ENCODE measurements at places on chromosomes 2 and 18.

DNA sequence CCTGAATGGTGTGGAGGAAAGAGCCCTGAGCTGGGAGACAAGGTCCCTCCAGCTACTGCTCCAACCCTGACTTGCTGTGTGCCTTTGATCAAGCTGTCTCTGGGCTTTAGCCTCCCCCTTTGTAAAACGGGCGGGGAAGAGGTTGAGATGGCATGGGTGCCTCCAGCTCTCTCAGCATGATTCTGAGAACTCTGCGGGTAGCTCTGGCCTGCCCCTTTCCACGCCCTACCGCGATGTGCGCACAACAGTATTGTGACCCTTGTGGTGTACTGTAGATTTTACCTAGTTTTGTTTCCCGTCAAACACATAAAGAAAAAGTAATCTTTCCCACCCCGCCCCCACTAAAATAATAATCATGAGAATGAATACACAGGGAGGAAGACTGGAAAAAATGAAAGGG lies 5.3 kb downstream of the CD8A start:
- DNase-seq = no peak

DNA sequence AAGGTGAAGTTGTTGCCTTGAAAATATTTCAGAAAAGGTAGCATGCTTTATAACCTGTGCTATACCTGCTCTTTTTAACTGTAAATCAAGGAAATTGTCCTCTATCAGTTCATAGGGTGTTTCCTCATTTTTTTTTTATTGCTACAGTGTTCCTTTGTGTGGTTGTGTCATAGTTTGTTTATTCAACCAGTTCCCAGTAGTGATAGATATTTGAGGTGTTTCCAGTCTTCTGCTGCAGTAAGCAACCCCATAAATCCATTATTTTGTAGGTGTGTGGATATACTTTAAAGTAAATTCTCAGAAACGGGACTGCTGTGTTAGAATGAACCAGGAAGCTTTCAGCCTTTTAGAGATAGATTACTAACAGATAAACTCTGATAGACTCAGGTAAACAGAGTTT lies 39.6 kb downstream of the SEMA4F start:
- DNase-seq = no peak

DNA sequence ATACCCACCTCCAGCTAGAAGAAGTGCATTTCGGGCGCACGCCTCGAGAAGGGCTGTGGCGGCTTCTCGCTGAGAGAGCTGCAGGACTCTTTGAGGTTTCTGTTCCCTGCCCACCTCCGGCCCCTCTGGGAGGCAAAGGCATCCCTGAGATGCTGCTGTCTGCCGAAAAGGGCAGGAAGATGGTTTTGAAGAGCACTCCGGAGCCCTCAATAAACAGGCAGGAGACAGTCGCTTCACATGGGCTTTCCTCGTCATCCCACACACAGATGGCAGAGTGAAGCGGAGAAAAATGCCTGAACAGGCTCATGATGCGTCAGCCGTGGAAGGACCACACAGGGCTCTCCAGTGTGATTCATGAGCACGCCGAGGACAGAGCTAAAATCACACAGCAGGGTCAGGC lies 25.4 kb upstream of the GLI2 start:
- DNase-seq = no peak

GRCh38 chr2:194271293-194271961 lies 1385.6 kb upstream of the SLC39A10 start:
- no peak for DNase-seq

GRCh38 chr18:45164551-45164950 lies 450.7 kb upstream of the SLC14A2 start:
- no peak for DNase-seq

DNA sequence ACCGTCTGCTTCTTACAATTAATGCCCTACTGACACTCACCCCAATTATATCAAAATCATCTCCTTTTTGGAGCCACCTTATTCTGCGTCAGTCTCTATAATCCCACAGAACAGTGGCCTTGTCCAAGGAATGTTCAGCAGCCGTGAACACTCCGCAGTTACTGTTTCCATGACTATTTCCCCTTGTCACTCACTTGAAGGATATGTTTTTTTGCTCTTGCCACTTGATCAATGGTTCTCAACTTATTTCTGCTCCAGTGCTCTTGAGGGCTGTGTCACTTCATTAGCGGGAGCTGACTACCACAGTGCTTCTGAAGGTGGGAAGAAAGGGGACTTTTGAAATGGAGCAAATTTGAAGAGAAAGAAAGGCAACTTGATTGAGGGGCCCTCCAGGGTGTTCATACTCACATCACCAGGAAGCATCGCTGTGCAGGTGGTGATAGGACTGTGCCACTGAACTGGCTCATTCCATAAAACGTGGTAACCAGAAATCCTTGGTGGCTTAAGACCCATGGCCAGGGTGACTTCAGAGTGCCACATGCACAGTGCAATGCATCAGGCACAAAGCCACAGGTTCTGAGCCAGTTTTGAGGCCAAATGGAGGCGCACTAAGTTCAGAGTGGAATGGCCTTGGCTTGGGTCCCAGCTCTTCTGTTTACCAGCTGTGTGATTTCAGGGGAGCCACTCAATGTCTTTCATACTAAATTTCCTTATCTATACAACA lies 320.6 kb upstream of the RAB12 start:
- no peak for DNase-seq

All from activated CD4-positive, alpha-beta T cell treated with anti-CD3 and anti-CD28 coated beads, Interleukin-2, Interleukin-4, amounts not matched to agents 100 ng/mL and 50 ng/mL, durations not matched to agents 16 hours and 8 hours (primary cell).